ENCODE measurements at places on chromosomes 7 and 10.

- DNase-seq: no peak
Measured at GRCh38 chr7:97871659-97872024, 566 bp downstream of the ASNS start.

- DNase-seq: no peak
Measured at GRCh38 chr7:151648429-151648828, 128.7 kb upstream of the RHEB start.

DNA sequence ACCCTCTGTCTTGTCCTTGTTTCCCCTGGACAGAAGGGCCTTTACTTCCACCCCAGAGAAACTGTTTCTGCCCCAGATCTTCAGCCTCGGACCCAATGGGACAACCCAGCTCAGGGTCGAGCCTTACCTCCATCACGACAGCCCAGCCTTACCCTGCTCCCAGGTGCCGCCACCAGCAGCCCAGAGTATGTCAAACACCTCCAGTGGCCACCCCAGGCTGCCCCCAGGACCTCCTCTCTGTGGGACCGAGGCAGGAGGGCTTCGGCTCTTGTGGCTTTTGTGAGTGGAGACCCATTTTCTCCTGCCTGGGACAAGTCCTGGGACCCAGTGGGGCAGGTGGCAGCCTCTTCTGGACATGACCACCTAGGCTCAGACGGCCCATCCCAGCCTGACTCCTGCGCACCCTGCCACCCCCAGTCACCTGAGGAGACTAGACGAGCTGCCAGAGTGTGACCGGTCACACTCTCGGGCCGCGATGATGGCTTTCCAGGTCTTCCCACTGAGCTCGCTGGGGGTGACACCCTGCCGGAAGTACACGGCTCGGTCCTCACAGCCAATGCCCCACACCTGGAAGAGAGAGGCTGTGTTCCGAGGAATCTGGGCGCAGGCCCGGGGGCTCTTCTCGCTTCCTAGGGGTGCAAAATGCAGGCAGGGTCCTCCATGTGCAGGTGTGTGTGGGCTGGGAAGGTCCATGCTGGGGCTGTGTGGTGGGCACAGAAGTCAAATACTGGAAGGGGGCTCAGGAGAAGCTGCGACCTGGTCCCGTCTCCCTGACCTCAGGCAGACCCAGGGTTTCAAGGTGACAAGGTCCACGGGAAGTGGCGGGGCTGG is 15.5 kb downstream of the TECPR1 start:
- no peak for DNase-seq

DNA sequence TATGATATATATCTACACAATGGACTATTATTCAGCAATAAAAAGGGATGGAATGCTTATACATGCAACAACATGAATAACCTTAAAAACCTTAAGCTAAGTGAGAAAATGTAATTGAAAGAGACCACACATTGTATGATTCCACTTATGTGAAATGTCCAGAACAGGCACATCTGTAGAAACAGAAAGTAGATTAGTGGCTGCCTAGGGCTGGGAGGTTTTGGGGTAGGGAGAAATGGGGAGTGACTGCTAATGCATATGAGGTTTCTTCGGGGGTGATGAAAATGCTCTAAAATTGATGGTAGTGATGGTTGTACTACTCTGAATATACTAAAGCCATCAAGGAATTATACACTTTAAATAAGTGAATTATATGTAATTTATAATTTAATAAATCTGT is 14.7 kb downstream of the SLC16A9 start:
- DNase-seq: no peak

DNA sequence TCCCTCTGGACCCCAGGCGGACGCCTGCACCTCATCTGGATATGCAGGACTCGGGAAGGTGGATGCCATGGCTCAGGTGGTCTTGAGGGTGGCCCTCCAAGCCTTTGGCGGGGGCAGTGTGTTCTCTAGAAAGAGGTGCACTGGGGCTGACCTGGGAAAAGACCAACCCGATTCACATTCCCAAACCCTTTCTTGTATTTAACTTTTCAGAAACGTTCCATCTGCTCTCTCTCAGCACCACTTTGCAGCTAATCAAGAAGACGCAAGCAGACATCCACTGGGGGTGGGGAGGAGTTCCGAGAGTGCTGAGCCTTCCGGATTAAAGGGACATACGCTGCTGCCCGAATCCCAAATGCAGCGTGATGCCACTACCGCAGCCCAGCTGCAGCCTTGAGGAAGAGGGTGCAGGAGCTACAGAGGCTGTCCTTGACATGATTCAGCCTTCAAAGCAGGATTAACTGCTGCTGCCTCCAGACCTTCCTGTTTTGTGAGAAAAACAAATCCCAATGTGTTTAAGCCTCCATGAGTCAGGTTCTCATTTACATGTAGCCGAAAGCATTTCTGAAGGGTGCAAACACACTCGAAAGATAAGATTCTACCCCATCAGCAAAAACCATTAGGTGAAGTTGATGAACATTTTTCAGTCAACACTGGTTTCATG is 39.9 kb downstream of the RBM17 start:
- DNase-seq: no peak

DNA sequence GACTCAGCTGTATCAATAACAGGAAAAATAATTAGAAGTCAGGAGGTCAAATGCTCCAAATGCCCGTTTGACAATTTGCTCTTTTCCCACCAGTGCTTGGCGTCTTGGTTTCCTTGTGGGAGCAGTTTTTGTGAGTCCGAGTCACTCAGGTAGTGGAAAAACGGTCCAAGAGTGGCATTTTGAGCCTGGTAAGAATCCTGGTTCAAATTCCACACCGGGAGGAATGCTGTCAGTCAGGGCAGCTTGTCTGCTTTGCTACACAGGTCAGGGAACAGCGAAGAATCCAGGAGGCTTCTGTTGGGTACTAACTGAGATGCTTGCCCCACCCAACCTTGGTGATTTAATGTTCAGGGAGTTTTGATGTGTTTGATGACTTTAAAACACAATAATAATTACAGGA is 209.5 kb downstream of the HERPUD2 start:
- no peak for DNase-seq

DNA sequence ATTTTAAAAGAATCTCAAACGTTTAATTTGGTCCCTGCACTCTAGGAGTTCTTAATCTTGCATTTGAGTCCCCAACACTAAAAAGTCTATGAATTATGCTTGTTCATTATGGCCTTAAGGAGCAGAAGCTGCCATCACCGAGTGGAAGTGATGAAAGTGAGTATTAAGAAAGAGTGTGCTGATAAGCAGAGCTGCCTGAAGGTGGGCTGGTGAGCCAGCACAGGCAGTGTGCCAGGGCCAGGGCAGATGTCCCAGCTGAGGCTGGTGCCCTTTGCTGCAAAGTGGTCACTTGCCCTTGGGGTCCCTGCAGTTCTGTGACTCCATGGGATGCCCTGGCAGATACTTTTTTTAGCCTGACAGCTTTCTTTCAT is 72.9 kb upstream of the LOXL4 start:
- DNase-seq: no peak

DNA sequence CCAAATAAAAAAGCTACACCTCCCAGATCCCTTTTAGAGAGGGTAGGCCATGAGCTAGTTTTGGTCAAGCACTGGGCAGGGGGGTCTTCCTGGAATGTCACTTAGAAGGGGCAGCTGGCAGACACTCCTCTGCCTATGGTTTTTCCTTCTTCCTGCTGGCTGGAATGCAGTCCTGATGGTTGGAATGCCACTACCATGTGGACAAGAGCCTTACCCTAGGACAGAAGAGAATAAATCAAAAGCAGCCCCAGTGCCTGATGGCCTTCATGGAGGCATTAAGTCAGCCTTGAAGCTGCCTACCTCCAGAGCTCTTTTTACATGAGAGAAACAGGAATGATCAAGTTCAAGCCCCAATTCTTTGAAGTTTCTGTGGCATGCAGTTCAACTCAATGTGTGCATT is 43.5 kb upstream of the SORBS1 start:
- DNase-seq: no peak

DNA sequence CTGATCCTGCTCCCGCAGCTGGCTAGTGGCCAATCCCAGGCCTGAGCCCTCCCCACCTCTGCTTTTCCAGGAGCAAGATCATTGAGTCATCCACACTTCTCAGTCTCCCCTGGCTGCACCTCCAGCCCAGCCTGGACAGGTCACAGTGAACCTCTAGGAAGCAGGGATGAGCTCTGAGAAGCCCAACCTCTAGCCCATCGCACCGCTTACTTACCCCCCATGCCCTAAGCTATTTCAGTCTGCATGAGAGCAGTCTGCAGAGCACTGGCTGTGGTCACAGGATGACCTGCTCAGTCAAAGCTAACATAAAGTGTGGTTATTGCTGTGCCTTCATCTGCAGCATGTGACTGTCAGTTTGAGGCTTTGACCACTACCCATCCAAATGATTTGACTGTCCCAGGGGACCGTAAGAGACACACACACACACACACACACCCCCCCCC is 129.2 kb downstream of the SORBS1 start:
- no peak for DNase-seq

GRCh38 chr10:127186813-127187212 is 9.6 kb downstream of the INSYN2A start:
- DNase-seq: no peak

DNA sequence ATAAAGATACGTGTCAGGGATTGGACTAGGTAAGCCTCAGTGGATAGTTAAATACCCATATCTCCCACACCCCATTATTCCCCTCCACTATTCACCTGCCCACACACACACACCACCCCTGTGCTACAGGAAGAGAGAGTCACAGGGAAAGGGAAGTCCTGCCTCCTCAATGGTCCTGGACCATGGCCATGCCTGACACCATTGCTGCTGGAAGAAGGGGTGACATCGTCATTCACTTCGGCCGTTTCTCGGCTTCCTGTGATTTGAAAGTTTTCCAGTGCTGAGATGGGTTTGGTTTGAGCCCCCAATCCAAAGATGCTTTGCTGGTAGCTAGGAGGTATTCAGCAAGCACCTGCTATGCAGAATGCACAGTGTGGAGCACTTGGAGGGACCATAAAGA is 18.5 kb downstream of the PRKAG2 start:
- DNase-seq: no peak

DNA sequence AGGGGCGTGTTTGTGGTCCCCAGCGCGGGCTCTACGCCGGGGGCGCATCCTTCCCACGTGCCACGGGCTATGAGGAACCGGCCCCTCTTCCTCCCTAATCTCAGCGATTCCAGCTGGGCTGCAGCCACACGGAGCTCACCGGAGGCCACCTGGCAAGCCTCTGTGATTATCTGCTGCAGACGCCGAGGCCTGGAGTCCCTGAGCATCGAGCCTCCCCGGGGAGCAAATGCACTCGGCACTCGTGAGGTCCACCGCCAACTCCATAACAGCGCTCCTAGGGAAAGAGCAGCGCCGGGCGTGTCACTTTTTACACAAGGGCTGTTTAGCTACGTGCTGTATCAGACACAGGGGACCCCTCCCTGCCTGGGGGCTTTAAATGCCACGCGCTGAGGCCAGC is 101.2 kb downstream of the DYNC2I1 start:
- DNase-seq: no peak

DNA sequence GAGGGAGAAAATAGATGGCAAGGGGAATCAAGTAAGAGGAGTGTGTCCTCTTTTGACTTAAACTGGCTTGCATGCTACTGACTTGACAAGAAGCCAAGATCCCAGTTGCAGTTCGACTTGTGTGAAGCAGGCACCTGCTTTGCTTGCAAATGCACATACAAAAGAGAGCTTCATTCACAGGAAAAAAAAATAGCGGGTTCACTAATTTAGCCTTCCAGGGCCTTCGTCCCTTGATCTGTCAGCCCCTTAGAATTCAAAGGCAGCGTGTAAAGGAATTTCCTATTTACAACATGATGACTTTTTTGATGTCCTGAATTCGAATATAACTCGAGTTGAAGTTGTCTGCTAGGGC is 192.1 kb downstream of the CELF2 start:
- DNase-seq: no peak

GRCh38 chr7:108486291-108486966 is 30.2 kb upstream of the NRCAM start:
- DNase-seq: no peak

DNA sequence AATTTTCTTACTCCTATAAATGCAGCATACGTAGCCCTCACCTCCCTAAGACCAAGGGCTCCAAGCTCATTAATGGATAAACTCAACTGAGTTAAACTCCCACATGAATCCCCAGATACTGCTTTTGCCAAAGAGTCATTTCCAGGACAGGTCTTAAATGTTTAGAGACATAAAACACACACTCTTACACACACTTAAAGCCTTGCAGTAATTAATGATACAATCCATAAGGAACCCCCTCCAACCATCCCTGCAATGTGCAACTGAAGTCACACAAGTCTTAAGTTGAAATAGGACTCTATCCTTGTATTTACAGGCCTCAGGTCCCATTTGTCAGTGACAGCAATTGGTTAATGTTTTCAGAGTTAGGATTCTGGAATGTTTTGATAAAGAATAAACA is 194.1 kb downstream of the FANK1 start:
- no peak for DNase-seq

DNA sequence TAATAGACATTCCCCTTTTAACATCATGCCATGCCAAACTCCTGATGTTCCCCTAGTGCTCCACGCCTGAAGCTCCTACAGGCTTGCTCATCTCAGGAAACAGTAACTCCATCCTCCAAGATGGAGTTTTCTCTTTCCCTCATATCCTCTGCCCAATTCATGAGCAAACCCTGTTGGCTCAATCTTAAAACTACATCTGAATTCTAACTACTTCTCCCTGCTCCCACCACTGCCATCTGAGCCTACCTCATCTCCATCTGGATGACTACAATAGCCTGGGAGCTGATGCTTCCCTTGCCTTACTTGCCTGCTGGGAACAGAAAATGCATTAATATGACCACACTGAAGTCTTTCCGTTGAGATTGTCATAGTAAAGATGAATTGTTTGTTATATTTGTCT is 271.7 kb upstream of the MKLN1 start:
- DNase-seq: no peak

- no peak for DNase-seq
Measured at GRCh38 chr7:16357921-16358320, 63.4 kb downstream of the CRPPA start.

- no peak for DNase-seq
Measured at GRCh38 chr10:121526801-121527221, 71.4 kb downstream of the FGFR2 start.

GRCh38 chr7:90660819-90661218 is 64.7 kb downstream of the CDK14 start:
- DNase-seq: no peak

- no peak for DNase-seq
Measured at GRCh38 chr7:20219446-20220292, 2.5 kb upstream of the MACC1 start.

DNA sequence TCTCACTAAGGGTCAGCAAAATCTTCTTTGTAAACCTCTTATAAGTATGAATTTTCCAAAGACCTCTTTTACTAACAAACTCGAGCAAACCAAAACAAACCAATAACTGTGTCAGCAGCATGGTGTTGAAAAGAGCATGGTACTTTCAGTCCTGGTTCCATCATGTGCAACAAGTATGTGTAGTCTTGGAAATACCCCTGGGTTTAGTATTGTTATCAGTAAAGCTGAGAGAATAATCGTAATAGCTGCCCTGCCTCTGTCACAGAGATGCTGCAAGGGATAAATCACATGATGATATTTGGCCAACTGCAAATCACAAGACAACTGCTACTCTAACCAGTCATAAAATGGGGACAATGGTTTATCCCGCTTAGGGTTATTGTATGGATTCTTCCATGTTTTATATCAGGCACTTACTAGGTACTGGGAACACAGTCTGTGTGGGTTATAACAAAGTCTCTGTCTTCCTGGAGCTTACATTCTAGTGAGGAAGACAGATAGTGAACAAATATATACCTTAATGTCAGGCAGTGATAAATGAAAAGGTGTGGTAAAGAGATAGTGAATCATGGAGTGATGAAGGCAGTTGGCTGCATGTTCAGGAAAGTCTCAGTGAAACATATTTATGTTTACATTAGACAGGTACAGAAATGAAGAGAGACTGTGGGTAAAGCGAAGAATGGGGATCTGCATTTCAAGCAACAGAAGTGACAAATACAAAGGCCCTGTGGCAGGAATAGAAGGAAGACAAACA is 60.5 kb upstream of the C10orf90 start:
- no peak for DNase-seq

Measured in HTR-8/SVneo (cell line).